ENCODE measurements at places on chromosomes 2 and 18.
A peak's percentile ranks its signal among the peaks of the same experiment; 100 is the strongest.

DNA sequence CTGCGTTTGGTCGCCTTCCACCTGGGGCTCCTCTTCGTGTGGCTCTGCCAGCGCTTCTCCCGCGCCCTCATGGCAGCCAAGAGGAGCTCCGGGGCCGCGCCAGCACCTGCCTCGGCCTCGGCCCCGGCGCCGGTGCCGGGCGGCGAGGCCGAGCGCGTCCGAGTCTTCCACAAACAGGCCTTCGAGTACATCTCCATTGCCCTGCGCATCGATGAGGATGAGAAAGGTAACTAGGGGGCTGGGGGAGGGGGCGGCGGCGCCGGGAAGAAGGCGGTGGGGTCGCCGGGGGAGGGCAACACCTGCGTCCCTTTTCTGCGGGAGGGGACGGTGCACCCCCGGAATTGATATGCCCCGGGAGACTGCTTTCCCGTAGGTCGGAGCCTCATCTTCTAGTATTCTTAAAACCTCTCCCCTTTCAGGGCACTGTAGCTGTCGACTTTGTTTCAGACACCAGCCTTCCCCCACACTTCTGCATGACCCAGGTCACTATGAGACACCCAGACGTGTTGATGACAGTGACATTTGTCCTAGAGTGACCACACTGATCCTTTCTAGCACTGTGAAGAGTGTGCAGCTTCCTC is 755 bp downstream of the SPAST start:
- DNase-seq = peak; percentile 46

GRCh38 chr2:207514451-207514850 is 15.3 kb upstream of the CREB1 start:
- DNase-seq = no peak

DNA sequence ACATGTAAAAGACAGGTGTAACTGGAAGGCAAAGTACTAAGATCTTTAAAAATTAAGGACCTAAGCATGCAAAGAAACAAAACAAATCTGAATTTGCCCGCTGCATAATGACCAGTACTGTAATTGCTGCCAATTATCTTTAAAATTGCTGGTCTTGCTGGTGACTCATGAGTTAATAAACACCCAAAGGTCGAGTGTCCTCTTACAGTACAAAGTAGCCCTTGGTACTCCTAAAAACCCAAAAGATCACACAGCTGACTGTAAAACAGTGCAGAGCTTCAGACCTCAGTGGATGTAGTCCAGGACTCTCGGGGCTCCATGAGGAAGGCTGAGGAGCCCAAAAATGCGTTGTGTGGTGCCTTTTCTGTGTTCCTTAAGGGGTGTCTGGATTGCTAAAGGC is 308.7 kb downstream of the CNTNAP5 start:
- DNase-seq = no peak

DNA sequence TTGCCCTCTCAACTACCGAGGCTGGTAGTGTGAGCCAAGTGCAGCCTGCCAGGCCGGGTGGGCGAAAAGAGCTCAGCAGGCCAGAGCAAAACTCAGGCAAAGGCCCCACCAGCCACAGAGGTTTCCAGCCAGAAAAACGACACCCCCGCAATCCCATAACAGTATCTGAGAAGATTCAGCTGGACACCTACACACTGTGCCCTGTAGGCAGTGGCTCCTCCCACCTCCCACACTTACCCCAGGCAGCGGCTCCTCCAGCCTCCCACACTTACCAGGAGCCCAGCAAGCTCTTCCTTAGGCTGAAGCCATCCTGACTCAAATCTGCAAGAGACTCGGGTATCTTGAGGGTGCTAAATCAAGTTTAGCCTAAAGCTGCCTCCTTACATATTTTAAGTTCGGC is 15.6 kb upstream of the TMEM18 start:
- DNase-seq = no peak

GRCh38 chr2:204110751-204111516 is 174.4 kb downstream of the ICOS start:
- no peak for DNase-seq

DNA sequence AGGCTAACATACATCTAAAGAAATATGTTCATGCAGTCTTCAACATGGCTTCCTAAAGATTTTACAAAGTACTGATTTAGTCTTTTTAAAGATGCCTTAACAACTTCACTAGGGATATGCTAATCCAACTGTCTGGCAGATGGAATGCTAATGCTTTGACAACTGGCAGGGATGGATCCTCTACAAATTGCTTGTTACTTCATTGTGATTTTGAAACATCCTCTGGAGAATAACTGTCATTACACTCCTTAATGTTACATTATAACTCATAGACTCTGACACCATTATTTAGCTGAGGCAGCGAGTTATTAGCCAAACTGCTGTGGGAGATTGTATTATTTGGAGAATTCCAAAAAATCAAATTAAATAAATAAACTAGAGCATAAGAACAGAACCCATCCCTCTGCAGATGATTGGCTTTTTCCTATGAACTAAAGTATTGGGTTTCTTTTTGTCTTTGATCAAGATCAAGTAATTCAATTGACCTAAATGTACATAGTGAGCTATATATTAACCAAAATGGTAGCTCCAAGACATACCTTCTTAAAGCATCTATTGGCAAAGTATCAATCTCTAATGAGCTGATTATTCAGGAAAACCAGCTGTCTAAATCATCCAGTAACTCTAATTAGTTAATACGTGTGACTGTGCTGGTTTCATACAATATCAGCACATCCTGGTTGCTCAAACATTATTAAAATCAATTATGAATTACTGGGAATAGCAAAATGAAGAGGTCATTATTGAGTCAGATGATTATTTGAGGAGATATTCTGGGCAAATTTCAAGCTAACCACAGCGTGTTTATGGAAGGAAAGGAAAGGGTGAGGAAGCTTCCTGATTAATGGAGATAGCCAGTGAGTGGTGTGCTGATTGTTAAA is 321.3 kb upstream of the TFPI start:
- no peak for DNase-seq

DNA sequence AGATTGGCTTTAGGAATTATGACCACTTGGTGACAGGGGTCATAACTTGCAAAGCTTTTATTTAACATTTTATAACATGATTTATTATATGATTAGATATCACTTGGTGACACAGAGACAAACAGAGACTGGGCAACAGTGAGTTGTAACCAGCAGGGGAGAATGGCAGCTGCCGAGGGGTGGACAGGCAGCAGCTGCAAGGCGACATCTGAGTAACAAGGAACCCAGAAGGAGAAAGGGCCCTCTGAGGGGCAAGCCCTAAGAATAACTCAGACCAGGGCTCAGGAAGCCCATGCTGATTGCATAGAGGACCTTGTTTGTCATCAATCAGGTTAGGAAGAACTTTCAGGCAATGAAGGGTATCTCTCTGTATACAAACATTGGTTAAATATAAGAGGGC is 339.9 kb upstream of the SOX11 start:
- no peak for DNase-seq

GRCh38 chr2:85702172-85702571 is 8.0 kb downstream of the GNLY start:
- DNase-seq = no peak

- DNase-seq = no peak
These were observed 85.8 kb upstream of the SETBP1 start for GRCh38 chr18:44594799-44595467.

DNA sequence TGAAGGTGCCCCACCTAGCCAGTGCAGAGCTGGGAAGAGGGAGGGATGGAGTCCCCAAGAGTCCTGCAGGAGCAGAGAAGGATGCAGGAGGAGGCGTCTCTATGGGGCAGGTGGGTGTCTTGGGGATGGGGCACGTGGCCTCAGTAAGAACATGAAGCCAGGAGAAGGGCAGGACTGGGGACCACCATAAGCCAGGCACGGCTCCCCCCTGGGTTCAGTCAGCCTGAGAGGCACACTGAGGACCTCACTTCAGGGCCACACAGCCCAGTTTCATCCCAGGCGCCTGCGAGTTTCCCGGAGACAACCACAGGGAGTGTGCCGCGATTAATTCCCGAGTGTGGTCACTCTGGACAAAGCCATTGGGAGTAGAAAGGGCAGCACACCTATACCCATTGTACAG is 120.3 kb downstream of the GYPC start:
- DNase-seq = no peak

DNA sequence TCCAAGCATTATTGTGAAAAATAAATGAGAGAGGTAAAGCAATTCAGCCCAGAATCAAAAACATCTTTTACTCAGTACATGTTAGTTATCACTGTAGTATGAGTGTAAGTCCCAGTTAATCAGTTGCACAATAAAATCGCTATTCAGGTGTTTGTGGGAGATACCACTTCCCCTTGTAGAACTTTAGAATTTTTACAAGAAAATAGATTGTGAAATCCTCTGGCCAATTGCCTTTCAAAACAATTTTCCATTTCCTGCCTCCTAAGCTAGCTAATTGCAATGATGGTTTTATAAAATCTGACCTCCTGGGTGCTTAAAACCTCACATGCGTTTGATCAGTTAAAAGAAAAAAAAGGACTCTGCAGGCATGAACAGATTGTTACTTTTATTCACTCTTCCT is 332.5 kb downstream of the PID1 start:
- no peak for DNase-seq

- no peak for DNase-seq
These were observed 3.6 kb downstream of the ERFE start for GRCh38 chr2:238162251-238162845.

GRCh38 chr18:68376926-68377325 is 338.0 kb downstream of the TMX3 start:
- no peak for DNase-seq

- no peak for DNase-seq
These were observed 61.0 kb downstream of the MBD2 start for GRCh38 chr18:54163453-54163852.

GRCh38 chr2:119076713-119077112 is 81.8 kb downstream of the C1QL2 start:
- no peak for DNase-seq

- DNase-seq = no peak
These were observed 119.6 kb downstream of the FEZ2 start for GRCh38 chr2:36478332-36478738.

GRCh38 chr2:135064149-135064548 is 12.1 kb downstream of the RAB3GAP1 start:
- DNase-seq = no peak

DNA sequence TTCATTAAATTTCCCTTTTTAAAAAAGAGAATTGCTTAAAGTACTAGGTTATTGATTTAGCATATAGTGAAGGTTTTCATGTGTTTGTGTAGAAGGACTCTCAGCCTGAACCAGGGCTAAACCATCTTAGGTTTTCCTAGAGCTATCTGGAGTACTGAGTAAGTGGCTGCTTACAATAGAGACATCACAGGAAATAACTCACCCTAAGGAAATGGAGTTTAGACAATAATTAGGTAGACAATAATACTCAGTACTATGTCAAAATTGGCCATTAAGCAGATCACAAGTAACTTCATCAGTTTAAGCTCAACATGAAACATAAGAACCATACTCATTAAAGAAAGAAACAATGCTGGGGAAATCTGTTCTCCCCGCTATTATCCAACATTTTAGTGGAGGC is 240.0 kb downstream of the RND3 start:
- DNase-seq = no peak

GRCh38 chr2:118875318-118875717 is 27.9 kb upstream of the EN1 start:
- no peak for DNase-seq

GRCh38 chr2:175855794-175856453 is 146.1 kb downstream of the LNPK start:
- peak; percentile 31 for DNase-seq

- DNase-seq = no peak
These were observed 220.7 kb downstream of the LRRTM4 start for GRCh38 chr2:77301441-77301840.

- no peak for DNase-seq
These were observed 57.8 kb upstream of the CCDC141 start for GRCh38 chr2:179107737-179108136.

- DNase-seq = peak; percentile 62
These were observed 7.3 kb upstream of the PLEK start for GRCh38 chr2:68357605-68358337.

GRCh38 chr2:37838541-37839167 is 86.4 kb upstream of the RMDN2 start:
- DNase-seq = no peak

DNA sequence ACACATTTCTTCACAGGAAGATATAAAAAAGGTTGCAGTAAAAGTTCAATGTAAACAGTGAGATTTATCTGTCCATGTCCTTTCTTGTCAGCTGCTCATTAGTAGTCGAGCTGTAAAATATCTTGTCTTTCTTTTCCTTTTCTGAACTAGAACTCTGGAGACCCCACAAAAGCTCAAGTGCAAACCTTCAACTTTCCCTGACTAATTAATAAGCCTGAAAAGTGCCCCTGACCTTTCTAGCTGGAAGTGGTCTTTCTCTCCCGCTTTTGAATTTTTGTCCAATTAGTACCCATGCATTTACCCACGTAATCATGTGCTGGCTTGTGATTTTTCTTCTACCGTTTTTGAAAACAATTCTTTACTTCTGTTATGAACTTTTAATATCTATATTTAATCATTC is 63.6 kb upstream of the EHBP1 start:
- DNase-seq = no peak

DNA sequence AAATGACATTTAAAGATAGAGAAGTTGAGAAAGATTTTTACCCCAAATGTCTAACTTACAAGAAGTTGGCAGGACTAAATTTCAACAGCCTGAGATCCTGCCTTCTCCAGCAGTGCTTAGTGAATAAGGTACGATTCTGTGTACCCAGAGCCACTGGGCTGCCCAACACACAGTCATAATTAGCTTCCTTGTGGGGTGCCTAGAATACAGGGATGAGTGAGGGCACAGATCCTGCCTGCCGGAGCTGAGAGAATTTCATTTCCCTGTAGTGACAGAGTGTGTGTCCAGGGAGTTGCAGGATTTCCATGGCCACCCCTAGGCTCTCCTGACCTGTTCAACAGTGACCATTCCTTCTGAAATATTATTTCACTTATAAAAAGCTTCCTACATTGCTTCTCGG is 27.0 kb downstream of the GREB1 start:
- DNase-seq = no peak

DNA sequence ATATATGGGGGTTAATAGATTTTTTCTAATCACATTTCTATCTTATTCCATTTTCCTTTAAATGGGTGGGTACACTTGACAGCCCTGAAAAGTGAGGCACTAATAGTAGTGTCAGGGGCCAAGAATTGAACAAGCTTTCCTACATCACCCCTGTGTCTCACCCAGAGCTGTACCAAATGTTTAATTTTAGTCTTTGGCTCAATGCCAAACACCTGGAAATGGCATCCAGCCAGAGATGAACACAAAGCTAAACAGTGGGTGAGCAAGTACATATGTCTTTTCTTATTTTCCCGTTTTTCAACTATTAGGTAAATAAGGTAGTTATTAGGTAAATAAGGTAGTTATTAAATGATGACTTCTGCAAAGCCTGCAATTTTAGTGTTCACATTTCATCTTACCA is 276.3 kb upstream of the ERBB4 start:
- no peak for DNase-seq

DNA sequence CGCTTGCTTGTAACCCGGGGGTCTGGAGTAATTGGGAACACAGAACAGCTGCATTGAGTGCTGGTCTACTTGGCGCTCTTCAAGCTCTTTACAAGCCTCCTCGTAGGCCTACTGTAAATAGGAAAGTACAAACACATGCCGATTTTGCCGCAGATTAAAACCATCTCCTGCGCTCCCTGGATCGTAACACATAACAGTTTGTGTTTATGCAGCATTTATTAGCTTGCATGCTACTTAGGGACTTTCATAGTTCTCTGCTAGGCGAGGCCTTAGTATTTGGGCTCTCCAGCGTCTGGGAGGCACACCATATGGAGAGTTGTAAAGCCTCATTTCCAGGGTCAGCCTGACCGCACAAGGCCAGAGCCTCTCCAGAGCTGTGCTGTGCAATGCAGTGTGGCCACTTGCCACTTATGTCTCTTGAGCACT is 84.0 kb upstream of the HAAO start:
- DNase-seq = no peak

- DNase-seq = no peak
These were observed 259.5 kb downstream of the EPHA4 start for GRCh38 chr2:221312634-221313033.

GRCh38 chr18:38502539-38502938 is 936.9 kb upstream of the CELF4 start:
- DNase-seq = no peak
